ENCODE measurements at places on chromosomes 3 and 15.
A peak's percentile ranks its signal among the peaks of the same experiment; 100 is the strongest.

DNA sequence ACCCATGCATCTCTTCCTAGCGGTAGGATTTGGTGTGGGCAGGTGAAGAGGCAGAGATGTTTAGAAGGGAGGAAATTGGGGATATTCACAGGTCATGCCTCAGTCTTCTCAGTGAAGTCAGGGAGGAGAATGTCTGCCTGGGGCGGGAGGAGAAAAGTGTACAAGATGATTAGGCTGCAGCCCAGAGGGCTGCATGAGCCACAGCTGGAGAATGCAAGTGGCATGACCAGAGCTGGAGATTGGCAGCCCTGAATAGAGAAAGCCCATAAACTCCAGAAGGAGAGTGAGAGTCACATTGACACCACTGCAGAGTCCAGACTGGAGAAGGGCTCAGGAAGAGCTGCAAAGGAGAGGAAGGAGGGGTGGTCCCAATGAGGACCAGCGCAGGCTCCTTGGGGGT is 22.6 kb downstream of the PDHB start:
- no peak for DNase-seq

DNA sequence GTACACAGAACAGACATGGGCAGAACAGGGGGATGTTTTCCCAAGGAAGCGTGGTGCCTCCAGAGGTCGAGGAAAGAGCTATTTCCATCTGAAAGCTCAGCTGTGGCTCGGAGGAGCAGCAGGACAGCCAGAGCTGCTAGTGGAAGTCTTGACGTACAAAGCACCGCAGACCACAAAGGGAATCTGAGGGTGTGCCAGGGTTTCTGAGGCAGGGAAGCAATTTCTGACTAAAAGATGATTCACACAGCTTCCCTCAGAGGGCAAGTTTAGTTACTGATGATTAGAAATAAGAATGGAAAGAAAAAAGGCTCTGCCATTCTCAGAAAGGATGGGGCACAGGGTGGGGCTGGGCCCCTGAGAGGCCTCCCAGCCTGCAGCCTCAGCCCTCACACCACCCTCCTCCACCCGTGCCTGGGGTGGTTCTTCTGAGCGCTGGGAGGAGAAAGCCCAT is 45.8 kb upstream of the SEC13 start:
- no peak for DNase-seq

DNA sequence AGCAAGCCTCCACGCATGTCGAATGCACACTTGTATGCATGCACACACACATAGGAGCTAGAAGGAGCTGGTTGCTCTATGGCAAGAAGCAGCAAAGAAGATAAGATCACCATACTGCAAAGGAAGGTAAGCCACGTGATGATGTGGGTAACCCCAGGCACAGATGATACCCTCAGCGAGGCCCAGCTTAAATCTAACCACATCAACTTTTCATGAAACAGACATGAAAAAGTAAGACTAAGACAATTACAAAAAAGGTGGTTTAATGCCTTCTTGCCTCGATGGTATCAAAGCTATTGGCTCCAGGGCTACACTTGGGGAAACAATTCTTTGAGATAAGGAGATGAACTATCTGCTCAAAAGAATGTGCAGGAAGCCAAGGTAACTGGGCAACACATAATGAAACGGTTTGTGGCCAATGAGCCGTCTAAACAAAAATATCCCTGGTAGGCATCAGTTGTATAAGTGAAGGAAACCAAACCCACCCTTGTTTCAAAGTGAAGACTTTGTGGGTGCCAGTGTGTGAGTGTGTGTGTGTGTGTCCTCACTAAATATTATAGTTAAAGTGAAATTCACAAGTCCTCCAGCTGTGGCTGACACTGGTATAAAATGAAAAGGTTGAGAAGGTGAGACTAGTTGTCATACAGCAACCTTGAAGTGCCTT is 365.7 kb upstream of the ICE2 start:
- DNase-seq, result peak; percentile 28

GRCh38 chr3:112966633-112967032 is 8.3 kb downstream of the CD200R1 start:
- DNase-seq, result no peak

DNA sequence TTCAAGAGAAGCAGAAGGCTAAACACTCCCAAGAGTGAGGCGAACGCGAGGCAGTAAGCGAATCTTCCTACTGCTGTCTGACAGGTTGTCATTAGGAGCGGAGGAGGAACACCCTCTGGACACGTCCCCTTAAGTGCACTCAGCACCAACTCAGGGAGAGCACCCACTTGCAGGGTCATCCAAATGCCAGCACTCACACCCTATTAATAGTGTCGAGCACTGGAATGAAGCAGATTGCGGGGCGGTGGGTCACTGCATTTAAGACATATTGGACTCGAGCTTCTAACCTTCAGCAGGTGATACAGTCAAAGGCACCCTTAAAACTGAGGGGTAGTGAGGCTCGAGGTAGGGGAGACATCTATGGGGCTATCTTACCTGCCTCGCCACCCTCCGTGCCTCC is 28.7 kb downstream of the SH3BP5 start:
- DNase-seq, result no peak

DNA sequence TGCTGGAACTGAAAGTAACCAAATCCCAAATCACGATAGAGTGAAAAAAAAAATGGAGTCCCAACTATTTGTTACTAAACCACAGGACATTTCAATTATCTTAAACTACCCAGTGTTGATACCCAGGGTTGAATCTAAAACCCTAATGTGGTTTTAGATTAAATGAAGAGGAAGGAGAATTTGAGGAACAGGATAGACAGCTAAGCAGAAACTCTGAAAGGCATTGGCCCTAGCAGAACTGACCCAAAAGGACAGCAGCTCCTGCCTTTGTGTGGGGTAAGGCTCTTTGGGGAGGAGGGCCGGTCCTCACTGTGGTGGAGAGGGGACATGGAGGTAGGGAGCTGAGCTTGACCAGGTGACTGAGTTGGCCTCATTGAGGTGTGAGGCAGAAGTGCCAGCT is 30.7 kb upstream of the SNRK start:
- DNase-seq, result no peak
